Left cardiac atrium (tissue), 4 donors: ENCODE measurements at places on chromosomes 16 and 17. TPM values are rescaled to one million over a fixed set of nuclear protein-coding genes. Genes with fewer than 3 reads are reported as not detected.

UTS2R gene
- total RNA-seq = 1.4 TPM

DNA sequence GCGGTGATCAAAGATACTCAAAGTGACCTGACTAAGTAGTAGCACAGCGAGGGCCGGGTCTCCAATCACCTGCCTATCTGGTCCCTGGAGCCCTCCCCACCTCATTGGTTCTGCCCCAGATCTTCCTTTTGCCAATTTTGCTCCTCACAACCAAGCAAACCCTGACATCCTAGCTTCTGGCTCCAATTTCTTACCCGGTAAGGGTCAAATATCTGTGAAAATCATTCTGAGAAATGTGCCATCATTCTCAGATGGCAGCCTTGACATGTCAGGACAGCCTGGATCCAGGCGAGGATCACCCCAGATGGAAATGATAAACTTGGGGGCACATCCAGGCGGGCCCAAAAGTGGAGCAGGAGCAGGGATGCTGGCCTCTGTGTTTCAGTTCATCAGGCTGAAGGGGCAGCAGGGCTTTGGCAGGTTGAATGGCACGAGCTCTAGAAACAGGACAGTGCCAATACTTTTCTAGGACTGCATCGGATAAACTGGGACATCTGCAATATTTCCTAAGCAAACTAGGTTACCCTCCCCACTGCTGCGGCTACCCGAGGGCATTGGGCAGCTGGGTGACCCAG, 83.9 kb downstream of the SHISA6 start:
- no peak for DNase-seq

- no peak for DNase-seq
Observed at GRCh38 chr16:75433732-75434413, 570 bp upstream of the CFDP1 start.

GRCh38 chr17:61927208-61928100, at the start of gene INTS2:
INTS2 (minus strand) TSS chr17:61927982; CDS start chr17:61926644, 1,338 bp downstream.
- DNase-seq = peak; percentile 97

MYH3 gene
- total RNA-seq = 0.53 TPM
